Natural killer cell (primary cell): ENCODE measurements at places on chromosomes 3 and 15. TPM values are rescaled to one million over a fixed set of nuclear protein-coding genes. Genes with fewer than 3 reads are reported as not detected.

GRCh38 chr15:75327491-75327890, 8.4 kb upstream of the COMMD4 start:
- DNase-seq: no peak

DNA sequence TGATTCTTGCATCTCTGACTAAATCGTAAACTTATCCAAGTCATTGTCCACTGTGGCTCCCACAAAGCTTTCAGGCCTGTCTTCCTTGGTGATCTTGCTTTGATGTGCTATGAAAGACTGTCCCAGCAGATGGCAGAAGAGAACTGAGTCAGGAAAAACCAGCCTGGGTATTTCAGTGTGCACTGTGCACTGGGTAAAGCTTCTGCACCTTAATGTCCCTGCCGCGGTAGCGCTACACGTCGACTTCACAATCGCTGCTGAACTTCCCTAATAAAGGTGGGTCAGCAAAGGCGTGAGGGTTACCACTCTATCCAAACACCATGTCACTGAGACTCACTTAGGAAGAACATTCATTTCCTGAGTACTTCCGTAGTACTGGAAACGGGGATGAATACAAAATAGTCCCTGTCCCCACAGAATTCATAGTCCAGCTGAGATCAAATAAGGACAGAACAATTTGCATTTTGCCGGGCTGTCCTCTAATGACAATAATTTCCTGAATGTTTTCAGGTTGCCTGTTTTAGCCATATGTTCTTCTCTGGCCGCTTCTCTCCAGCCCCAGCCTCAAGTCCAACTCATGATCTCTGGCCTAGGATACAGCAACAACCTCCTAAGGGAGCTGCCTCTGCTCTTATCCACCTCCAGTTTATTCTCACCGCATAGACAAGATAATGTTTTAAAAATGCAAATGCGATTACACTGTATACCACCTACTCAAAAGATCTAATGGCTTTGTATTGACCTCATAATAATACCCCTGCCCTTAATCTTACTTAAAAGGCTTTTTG, 83.6 kb upstream of the AKAP13 start:
- DNase-seq: peak; percentile 33

- DNase-seq: no peak
Measured at GRCh38 chr15:99167640-99168039, 62.8 kb downstream of the SYNM start.

GRCh38 chr15:27086805-27087204, 115.8 kb downstream of the GABRG3 start:
- no peak for DNase-seq

GRCh38 chr3:66719796-66720356, 219.1 kb upstream of the LRIG1 start:
- DNase-seq: no peak

- DNase-seq: no peak
Measured at GRCh38 chr3:16687221-16687620, 82.0 kb upstream of the DAZL start.

DNA sequence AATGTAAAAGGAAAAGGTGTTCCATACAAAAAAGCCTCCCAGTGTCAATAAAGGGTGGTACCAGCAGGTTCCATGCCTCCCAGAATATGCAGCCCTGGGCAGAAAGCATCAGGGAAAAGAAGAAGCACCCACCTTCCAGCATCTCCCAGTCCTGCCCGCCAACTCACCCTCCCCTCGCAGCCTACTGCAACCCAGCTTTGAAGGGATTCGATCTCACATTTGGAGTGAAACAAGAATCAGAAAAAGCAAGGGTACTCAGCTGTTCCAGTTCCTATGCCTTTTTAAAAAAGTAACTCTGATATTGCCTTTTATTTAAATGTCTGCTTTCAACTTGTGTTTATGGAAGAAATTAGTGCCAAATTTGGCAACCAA, 166.9 kb downstream of the ADAMTS17 start:
- DNase-seq: no peak

GRCh38 chr15:101820781-101821180, 8.8 kb downstream of the OR4F15 start:
- DNase-seq: no peak

GRCh38 chr15:56795502-56795901, 62.2 kb upstream of the ZNF280D start:
- DNase-seq: no peak

- DNase-seq: no peak
Measured at GRCh38 chr3:32302601-32303398, 64.3 kb downstream of the CMTM8 start.

GRCh38 chr3:123533554-123534159, 51.2 kb downstream of the HACD2 start:
- DNase-seq: no peak

SCN10A gene
- total RNA-seq: not detected

LRRC34 gene
- 0.48 TPM for total RNA-seq

EOMES gene
- total RNA-seq: 30.3 TPM

ACSBG1 gene
- total RNA-seq: 0.07 TPM

SYNM gene
- total RNA-seq: 0.11 TPM

ZSCAN2 gene
- 5.5 TPM for total RNA-seq
